ENCODE measurements at places on chromosomes 4 and X.

DNA sequence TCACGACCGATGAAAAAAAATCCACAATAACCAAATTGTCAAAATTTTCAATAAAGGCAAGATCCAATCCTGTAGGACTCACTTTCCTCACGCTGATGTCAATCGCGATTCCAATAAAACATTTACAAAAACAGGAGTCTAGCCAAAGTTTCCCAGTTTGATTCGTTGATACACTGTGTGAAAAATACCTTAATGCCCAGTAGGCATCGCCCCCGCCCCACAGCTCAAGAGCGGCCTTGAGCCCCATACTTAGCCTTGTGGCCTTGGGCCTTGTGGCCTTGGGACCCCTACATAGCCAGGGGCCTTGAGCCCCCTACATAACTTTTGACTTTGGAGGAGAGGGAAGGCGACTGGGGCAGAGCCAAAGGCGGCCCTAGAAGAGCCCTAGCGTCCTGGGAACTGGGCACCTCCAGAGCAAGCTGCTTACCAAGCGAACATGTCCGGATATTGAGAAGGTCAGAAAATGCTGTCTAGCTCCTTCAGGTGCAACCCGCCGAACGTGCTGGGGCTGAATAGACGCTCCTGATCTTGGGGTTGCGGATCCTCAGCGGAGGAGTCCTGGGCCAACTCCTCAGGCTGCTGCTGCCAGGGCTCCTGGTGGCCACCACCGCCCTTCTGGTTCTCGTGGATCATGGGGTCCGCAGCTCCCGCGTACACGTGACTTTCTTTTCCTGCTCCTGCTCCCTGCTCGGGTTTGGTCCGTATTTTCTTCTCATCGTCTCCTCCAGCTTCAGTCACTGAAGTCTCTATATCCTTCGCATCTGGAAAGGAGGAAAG lies 62.9 kb downstream of the RHOXF2B start:
- no peak for DNase-seq

GRCh38 chrX:153412746-153413720 lies 1.8 kb downstream of the ZFP92 start:
- no peak for DNase-seq

- no peak for DNase-seq
Measured at GRCh38 chrX:140944710-140945109, 57.7 kb upstream of the SPANXB1 start.

- peak; percentile 44 for DNase-seq
Measured at GRCh38 chrX:153032397-153033118, 23.7 kb upstream of the PNMA3 start.

DNA sequence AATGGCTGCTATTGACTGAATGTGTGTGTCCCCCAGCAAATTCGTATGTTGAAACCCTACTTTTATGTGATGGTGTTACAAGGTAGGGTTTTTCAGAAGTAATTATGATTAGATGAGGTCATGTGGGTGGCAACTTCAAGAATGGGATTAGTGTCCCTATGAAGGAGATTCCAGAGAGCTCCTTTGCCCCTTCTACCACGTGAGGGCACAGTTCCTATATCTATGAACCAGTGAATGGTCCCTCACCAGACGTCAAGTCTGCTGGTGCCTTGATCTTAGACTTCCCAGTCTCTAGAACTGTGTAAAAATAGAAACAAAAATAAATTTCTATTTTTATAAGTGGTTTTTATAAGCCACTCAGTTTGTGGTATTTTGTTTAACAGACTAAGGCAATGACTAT lies 1137.6 kb upstream of the IGFBP7 start:
- no peak for DNase-seq

DNA sequence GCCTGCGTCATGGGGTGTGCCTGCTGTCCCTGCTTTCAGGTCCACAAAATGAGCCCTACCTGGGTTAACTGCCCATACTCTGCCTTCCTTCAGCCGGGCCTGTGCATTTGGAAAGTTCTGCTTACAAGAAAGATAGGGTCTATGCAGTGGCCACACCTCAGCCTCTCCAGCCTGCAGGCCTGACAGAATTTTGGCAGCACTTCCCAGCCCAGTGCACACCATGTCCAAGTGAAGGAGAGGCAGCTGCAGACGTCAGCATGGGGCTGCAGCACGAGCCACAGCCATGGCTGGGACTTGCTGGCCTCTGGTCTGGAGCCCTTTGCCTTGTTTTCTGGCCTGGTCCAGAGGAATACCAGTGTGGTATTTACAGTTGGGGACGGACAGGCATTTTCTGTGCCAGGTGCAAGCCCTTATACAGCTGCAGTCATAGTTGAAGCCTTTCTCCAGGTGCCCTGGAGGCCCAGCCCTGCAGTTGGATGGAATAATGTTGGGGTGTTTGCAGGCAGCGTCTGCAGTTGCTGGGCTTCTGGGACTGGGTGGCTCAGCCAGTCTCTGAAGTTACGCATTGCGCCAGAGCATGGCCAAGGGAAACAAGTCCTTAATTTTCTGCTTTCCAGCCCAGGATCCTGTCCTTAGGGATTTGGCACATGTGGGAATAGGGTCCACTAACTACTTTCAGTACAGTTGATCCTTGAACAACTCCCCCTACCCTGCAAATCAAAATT lies 26.2 kb downstream of the JADE1 start:
- peak; percentile 5 for DNase-seq

DNA sequence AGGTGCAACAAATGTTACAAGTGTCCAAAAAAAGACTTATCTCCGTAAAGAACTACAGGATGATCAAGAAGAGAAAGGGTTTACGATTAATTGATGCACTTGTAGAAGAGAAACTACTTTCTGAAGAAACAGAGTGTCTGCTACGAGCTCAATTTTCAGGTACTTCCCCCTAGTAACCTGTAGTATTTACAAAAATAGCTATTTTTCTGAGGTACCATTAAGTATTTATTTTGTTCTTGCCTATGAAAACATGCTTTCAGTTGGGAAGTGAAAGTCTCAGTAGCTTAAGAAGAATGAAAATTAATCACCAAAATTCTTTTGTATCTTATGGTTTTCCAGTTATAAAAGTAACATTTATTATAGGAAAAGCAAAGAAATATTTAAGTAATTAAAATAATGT lies 5.9 kb downstream of the THAP9 start:
- DNase-seq, result no peak

DNA sequence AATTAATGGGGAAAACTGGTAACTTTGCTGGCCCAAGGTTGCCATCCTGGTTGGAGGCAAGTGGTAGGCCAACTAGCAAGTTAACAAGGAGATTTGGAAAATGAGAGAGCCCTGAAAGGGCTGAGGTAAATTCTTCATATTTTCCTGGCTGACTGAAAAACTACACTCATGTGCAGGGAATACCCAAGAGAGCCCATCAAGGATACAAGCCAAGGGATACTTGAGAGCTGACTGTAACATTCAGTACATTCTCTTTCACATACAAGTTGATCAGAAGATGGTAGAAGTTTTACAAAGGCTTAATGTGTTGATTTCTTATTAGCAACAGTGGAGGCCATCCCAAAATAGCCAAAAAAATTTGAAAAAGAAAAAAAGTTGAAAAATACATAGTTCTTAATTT lies 33.3 kb downstream of the IL2 start:
- DNase-seq, result no peak

DNA sequence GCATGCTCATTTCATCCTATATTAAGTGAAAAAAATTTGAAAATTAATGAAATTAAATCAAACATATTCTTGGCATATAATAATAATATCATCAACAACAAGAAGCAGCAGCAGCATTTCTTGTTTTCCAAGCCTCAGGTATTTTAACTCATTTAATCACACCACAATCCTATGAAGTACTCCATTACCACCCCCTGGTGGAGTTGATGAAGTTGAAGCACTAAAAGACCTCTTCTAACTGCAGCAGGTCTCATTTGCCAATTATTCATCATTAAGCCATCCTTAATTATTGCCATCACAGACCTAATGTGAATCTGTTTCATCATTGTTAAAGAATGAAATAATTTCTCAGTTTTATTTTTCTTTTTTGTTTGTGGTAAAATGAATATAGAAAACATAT lies 801.4 kb upstream of the GRID2 start:
- no peak for DNase-seq

GRCh38 chr4:26081795-26082498 lies 167.9 kb downstream of the SMIM20 start:
- no peak for DNase-seq

DNA sequence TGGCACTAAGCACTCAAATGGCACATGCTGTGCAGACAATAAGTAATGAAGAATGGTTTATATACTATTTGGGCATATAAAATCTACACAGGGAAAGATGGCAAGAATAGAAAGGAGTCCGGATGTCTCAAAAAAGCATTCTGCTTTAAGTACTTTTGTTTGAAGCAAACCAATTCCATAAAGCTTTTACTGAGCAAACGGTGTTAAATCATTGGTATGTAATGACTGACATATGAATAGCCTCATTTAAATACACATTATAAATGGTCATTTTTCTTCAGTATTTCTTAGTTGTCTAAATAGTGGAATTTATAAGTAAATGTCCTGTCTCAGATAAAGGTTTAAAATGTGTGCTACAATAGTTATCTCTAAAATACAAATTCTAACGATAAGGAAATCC lies 6.0 kb downstream of the FBXO8 start:
- no peak for DNase-seq

- no peak for DNase-seq
Measured at GRCh38 chrX:13750204-13750603, 15.7 kb downstream of the OFD1 start.

DNA sequence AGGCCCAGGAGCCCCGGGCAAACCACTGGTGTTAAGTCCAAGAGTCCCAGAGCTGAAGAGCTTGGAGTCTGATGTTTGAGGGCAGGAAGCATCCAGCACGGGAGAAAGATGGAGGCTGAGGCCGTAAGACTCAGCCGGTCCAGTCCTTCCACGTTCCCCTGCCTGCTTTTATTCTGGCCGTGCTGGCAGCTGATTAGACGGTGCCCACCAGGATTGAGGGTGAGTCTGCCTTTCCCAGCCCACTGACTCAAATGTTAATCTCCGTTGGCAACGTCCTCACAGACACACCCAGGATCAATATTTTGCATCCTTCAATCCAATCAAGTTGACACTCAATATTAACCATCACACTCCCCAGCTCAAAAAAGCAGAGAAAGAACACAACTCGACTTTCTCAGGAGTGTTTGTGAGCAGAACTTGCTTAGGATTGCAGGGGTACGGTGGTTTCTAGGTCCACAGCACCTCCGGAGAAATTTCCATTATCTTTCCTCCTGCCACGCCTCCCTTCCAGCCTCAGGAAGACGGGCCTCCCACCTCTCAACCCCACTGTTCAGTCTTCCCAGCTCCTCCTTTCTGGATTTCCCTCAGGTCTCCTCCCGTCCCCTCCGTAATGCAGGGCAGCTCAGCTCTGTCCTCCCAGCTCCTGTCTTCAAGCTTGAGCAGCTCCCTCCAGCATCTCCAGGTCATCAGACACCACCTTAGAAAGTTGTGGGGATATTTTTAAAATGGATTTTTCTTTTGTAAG lies 13.3 kb upstream of the TMEM271 start:
- no peak for DNase-seq

DNA sequence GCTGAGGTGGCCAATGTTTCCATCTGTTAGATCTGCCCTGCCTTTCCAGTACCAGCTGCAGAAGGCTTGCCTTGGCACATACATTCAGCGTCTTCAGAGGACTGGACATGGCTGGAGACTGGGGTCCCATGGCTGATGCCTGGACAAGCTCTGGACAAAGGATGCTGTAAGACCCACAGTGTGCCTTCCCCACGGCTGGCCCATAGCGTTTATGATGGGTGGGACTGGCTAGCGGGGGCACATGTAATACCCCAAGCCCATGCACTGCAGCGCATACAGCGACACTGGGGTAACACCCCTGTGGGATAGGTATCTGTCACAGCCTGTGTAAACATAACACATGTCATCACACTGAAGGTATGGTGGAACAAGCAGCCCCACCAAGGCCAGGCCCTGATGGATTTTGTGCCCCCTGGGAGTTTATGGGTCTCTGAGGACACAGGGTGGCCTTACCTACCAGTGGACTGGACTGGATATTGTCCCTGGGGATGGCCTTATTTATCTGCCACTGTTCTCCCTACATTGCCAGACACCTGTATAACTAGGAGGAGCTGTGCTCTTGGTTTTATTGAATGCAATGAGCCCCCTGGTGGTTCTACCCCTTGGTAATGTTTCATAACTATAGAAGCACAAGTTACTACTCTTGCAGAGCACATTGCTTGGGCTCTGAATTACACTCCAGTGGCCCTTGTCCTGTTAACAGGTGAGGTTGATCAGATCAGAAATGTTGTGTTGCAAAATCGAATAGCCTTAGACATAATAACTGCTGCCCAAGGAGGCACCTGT lies 34.3 kb upstream of the TACR3 start:
- no peak for DNase-seq

DNA sequence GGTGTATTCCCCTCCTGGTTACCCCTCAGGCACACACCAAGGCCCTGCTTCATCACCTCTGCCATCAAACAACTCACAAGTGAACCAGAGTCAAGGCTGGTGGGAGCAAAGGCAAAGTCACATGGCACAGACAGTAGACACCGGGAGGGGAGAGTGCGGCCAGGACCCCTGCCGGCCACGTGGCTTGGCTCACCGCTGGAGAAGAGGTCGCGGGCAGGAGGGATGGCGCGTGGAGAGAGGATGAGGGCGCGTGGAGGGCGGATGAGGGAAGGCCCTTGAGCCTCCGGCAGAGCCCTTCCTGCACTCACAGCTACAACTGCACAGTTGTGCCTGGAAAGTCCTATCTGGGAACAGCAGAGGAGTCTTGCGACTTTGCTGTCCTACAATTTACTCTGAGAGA lies 104.2 kb upstream of the ADRA2C start:
- no peak for DNase-seq

GRCh38 chr4:11702886-11703557 lies 274.3 kb upstream of the HS3ST1 start:
- no peak for DNase-seq

DNA sequence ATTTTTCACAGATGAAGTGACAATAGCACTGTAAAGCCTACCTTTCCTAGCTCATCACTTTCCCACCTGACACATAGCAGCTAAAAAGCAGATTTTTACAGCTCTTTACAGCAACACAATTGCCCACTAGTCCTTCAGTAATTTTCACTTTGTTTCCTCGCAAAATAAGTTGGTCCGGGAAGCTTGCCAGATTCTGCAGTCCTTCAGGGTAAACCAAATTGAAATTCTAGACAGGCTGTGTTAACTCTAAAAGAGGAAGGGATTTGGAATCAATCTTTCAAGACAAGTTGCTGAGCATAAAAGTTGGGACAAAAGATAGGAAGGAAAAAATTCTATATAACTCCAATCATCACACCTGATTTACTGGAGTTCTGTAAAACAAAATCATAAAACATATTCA lies 8.7 kb downstream of the C1QTNF7 start:
- peak; percentile 52 for DNase-seq

GRCh38 chr4:48267574-48267973 lies 2.1 kb downstream of the TEC start:
- DNase-seq, result no peak

DNA sequence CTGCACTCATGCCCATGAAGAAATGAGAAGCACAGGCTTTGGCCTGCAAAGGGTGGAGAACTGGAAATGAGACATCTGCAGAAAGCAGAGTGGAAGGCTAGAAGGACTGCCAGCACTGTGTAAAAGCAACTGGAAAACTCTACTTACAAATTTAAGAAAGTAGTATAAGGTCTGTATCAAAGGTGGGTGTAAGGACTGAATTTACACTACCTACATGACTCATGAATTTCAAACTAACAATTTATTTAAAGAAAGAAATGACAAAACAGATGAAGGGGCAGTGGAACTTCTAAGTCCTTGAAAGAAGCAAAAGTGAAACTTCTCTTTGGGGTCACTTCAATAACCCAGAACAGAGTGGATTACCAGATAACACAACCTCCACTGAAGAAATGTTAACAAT lies 71.2 kb downstream of the SLC10A7 start:
- DNase-seq, result no peak

GRCh38 chrX:9832811-9833210 lies 46.6 kb downstream of the SHROOM2 start:
- DNase-seq, result no peak

- no peak for DNase-seq
Measured at GRCh38 chr4:48752726-48753125, 27.4 kb downstream of the FRYL start.

Data from hypothalamus (tissue), 51 donors.